NCI-H187 treated with DMSO at 0.1 percent for 48 hours (cell line): ENCODE measurements at places on chromosomes 3 and 15.

GRCh38 chr3:30640851-30641250 lies 34.5 kb downstream of the TGFBR2 start:
- no peak for DNase-seq

GRCh38 chr3:60423556-60423955 lies 827.7 kb downstream of the FHIT start:
- DNase-seq = no peak

DNA sequence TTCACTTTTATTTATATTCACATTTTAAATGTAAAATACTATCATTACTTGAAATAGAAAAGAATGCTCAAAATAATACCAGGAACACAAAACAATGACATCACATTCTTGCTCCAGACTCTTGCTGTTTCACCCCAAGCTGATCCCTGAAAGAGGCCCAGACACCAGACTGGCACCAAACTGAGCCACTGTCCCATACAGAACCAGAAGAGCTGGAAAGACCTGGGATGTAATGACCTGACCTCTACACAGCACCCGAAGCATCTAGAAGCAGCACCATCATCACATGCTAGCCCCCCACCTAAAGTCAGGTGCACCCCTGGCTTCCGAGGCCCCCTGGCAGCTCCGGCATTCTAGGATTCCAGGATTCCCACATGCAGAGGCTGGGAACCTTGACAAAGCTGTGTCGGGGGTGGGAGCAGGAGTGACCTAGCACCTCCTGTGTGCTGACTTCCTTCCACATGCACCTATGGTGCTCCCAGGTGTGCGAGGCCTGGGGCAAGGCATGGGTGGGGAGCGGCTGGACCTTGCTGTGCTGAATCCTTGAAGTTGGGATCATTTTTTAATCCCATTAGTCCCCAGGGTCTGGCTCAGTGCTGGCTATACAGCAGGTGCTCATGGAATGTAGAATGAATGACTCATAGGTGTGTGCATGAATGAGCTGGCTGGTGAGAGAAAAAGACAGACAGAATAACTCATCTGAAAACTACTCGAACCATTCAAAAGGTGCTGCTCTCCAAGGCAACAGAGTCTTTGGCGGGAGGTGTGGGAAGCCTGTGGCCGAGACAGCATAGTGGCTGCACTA lies 144.7 kb upstream of the IQSEC1 start:
- no peak for DNase-seq

DNA sequence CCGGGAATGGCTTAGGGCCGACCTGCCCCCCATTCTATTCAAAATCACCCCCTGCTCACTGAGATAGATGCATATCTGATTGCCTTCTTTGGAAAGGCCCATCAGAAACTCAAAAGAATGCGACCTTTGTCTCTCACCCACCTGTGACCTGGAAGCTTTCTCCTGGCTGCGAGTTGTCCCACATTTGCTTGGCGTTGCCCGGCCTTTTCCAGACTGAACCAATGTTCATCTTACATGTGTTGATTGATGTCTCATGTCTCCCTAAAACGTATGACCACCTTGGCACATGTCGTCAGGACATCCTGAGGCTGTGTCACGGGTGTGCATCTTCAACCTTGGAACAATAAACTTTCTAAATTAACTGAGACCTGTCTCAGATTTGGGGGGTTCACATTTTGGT lies 3.4 kb upstream of the MUC20 start:
- DNase-seq = no peak

DNA sequence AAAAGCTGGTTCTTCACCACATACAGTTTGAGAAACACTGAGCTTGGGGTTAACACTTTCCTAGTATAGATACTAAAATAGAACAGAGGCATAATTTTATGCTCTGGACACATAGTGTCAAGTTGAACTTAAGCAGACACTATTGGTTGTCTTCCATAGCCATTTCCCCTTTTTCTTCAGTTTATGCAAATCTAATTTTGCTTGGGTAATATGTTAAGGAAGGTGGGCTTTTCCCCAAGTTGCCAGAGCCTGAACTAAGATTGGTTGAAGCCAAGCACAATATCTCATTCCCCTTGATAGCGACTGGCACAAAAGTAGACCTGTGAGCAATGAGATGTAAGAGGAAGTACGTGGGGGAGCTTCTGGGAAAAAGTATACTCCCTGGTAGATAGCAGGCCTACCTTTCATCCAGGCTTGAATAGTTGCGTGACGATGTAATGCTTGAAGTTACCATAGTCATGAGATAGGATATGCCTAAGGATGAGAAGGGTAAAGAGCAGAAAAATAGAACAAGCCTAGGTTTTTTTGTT lies 4.5 kb upstream of the POPDC2 start:
- DNase-seq = no peak

- DNase-seq = no peak
Observed at GRCh38 chr3:11509173-11510000, 134.3 kb downstream of the VGLL4 start.

GRCh38 chr3:148230473-148230872 lies 467.2 kb upstream of the AGTR1 start:
- no peak for DNase-seq

GRCh38 chr3:132404276-132404675 lies 13.0 kb upstream of the DNAJC13 start:
- DNase-seq = no peak

- no peak for DNase-seq
Observed at GRCh38 chr3:191721990-191722389, 261.0 kb downstream of the PYDC2 start.

GRCh38 chr3:185820973-185821758 lies 3.7 kb downstream of the IGF2BP2 start:
- no peak for DNase-seq

GRCh38 chr15:49842031-49842730 lies 221.3 kb downstream of the DTWD1 start:
- no peak for DNase-seq

DNA sequence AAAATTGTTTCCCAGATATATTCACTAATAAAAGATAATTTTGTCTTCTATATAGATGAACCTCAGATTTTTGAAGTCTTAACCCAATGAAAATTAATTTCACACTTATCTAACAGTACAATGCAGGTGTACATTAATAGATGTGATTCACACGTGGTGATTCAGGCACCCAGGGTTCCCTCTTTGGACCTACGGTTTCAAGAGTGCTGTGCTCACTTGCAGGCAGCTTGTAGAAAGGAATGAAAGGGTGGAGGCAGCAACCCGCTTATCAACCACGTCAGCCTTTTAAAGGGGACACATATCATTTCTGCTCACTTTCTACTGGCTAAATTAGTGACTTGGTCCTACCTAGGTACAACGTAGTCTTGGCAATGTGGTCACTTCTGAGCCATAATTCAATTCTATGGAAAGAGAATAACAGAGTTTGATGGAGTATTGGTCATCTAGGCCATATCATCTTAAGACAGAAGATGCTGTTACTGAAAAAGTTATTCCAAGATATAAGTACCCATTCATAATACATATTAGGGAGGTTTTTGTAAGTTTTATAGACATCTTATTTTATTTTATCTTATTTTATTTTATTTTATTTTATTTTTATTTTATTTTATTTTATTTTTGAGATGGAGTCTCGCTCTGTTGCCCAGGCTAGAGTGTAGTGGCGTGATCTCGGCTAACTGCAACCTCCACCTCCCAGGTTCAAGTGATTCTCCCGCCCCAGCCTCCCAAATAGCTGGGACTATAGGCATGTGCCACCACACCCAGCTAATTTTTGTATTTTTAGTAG lies 37.9 kb downstream of the ACP3 start:
- no peak for DNase-seq

DNA sequence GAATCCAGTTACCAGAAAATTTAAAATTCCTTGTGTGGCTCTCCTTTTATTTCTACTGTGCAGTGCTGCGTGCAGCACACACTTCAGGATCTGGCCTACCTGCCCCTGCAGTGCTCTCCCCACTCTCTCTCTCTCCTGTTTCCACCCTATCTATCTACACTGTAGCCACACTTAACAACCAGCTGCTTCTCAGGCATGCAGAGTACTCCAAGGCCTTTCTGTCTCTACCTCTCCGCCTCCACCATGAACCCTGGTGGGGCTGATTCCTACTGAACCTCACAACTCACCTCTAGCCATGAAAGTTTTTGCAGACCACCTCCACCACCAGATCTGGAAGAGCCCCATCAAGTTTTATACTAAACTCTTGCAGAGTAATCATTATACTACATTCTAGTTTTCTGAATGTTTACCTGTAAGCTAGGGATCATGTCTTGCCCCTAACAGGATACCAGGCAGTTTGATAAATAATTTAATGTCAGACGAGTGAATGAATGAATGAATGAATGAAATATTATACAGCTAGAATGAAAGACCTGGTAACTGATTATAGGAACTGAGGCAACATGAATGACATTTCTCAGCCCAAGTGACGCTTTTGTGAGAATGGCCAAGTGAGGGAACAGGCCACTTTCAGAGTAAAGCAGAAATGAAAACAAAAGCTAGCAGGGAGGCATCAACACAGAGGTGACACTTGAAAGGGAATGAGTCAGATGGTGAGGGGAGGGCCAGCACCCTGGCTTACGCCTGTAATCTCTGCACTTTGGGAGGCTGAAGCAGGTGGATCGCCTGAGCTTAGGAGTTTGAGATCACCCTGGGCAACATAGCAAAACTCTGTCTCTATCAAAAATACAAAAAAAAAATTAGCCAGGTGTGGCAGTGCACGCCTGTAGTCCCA lies 363.5 kb downstream of the FOXP1 start:
- no peak for DNase-seq

DNA sequence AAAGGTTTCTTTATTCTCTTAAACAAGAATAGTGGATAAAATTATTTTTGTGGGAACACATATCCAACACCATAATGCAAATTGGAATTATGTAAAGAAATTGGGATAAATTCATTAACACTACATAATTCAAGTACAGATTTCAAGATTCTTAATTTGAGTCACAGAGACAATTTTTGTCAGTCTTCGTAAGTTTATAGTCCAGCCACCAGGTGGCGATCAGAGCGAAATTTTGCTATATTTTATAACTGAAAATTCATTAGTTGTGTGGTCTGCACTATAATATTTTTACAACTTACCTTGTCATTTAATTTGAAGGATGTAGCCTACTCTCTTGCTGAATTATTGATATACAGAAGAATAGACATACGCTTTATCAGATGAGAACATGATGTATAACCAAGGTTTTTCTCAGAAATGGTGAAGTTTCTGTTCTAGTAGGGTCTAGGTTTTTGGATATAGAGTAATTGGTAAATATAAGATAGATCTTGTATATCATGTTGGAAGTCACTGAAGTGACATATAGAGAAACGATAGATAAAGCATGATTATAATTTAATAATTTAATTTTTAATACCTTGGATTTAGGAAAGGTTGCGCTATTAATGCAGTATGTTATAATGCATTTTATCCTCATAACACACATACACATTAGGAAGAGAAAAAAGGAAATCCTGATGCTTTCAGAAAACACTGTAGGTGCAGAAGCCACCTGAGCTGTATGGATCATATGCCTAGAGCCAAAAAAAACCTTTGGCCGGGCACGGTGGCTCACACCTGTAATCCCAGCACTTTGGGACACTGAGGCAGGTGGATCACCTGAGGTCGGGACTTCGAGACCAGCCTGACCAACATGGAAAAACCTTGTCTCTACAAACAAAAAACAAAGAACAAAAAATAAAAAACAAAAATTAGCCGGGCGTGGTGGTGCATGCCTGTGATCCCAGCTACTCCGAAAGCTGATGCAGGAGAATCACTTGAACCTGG lies 31.7 kb downstream of the PLSCR4 start:
- no peak for DNase-seq

DNA sequence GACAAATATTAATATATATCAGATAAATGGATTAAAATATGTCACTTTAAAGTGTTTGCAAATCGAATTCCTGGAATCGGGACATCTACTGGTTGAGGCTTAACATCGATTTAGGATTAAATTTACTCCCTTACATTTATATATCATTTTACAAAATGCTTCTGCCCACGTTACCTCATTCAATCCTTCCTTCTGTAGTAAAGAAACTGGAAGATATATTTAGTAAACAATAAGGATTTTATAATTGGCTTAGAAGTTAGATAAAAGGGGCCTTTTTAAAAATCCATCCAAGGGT lies 1.3 kb downstream of the CLPX start:
- no peak for DNase-seq

GRCh38 chr3:129974833-129975704 lies 549 bp downstream of the TRH start:
- no peak for DNase-seq
